ENCODE measurements at places on chromosomes 16 and 17.

DNA sequence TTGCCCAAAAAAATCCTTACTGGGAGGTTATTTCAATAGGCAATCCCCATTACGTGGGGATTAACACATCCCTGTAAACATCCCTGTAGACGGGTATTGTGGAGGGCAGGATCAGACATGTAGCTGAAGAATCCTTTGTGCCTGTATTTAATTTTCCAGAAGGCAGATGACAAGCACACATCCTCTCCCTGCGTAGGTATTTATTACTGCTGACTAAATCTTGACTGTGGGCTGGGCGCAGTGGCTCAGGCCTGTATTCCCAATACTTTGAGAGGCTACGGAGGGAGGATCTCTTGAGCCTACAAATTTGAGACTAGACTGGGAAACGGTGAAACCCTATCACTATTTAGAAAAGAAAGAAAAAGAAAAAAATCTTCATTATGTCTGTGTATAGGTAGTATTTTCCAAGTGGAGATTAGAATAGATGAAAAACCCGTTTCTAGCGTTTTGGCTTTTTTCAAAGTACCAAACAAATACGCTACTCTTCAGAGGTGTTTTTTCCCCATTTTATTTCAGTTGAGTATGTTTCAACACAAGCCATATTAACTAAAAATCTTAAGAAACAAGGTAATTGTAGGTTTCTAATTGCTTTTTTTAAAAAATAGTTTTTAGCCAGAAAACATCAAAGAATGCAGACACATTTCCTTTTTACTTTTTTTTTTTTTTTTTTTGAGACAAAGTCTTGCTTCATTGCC lies 1.5 kb upstream of the MARF1 start:
- DNase-seq = peak; percentile 18

GRCh38 chr17:8914554-8914953 lies 47.1 kb upstream of the PIK3R6 start:
- no peak for DNase-seq

DNA sequence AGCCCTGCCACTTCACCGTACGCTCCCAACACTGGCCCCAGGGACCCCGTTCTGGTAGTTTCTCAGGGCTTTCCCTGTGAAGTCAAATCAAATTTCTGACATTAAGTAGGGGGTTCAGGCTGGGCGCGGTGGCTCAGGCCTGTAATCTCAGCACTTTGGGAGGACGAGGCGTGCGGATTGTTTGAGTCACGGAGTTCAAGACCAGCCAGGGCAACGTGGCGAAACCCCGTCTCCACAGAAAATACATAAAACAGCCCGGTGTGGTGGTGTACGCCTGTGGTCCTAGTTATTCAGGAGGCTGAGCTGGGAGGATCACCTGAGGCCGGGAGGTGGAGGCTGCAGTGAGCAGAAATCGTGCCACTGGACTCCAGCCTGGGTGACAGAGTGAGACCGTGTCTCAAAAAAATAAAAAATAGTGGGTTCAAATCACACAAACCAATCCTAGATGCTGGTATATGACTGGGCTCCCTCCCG lies 632 bp downstream of the CYBC1 start:
- DNase-seq = no peak

GRCh38 chr17:30230596-30231125 lies 4.8 kb downstream of the SLC6A4 start:
- DNase-seq = no peak
